ENCODE measurements at places on chromosomes 16 and 17.

- DNase-seq, result no peak
Measured at GRCh38 chr17:2390199-2390836, 10.5 kb downstream of the MNT start.

DNA sequence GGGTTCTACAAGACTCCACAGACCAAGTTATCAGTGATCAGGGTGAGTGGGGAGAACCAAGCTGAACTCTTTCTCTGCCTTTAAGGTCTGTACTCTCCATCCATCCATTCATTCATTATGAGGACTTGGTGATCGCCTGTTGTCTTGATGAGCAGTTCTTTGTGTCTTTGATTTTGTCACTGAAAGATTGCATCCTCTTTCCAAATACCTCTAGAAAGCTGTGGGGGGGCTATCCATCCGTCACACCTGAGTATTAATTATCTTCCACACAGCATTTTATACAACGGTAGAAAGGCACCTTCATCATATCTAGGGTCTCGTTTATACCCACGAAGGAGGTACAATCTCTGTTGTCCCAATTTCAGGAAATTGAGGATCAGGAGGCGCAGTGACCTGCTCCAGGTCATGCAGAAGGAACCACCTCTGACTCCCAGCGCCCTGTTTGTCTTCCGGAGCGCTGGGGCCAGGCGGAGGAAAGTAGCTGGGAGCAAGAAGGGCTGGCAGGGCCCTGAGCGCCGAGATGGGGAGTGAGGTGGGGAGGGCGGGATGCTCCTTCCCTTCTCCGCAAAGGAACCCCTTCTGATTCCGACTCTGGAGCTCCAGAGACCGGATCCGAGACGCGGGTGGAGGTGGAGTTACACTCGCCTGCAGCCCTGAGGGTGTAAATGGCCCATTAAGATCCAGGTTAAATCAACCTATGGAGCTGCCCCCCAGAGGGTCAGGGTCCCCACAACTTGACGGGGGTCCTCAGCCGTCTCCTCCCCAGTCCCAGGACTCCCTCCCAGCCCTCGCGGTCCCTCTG lies 605 bp upstream of the ABAT start:
- DNase-seq, result no peak

GRCh38 chr17:61279476-61280145 lies 120.0 kb upstream of the TBX2 start:
- no peak for DNase-seq

- no peak for DNase-seq
Measured at GRCh38 chr16:65932350-65933072, 434.0 kb upstream of the CDH5 start.

GRCh38 chr17:48439110-48439850 lies 9.3 kb upstream of the SKAP1 start:
- DNase-seq, result peak; percentile 32

DNA sequence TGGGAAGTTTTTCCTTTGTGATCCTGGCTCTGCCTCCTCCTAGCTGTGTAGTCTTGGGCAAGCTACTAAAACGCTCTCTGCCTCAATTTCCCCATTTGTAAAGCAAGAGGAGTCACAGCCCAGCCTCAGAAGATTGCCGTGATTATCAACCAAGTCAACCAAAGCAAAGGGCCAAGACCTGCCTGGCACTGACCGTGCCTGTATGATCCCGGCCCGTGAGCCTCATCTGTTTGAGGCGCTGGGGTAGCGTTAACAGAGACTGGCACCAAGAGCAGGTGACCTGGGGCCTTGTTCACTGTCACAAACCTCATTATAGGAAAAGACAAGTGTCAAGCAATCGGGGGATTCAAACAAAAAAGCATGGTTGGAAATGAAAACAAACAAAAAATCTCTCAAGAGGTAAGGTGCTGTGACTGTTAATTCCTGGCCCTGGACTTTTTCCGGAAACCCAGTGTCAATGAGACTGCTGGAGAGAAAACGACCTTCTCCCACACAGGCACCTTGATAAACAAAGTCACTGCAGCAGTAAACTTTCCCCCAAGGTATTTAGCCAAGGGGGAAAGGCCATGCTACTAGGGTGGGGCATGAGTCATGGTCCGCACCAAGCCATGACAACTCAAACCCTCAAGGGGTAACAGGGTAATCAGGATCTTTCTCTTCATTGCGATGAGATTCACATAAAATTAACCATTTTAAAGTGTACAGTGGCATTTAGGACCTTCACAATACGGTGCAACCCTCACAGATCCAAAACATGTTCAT lies 5.4 kb downstream of the MEAK7 start:
- no peak for DNase-seq

DNA sequence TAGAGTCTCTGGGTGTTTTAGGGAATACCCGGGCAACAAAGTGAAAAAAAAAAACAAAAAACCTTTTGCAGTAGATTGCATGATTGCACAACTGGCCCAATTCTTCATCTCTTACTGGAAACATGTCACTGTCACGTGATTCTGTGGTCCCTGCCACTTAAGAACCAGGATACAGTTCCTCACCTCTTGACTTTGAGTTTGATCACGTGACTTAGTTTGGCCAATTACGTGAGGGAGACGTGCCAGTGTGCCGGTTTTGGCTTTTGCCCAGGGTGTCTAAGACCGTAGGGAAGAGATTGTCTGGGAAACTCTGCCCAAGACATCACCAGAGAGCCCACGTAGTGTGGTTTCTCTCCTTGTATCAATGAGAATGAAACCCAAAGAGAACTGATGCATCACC lies 88.7 kb downstream of the GRIN2A start:
- no peak for DNase-seq

GRCh38 chr16:58024486-58025350 lies 836 bp upstream of the MMP15 start:
- no peak for DNase-seq

DNA sequence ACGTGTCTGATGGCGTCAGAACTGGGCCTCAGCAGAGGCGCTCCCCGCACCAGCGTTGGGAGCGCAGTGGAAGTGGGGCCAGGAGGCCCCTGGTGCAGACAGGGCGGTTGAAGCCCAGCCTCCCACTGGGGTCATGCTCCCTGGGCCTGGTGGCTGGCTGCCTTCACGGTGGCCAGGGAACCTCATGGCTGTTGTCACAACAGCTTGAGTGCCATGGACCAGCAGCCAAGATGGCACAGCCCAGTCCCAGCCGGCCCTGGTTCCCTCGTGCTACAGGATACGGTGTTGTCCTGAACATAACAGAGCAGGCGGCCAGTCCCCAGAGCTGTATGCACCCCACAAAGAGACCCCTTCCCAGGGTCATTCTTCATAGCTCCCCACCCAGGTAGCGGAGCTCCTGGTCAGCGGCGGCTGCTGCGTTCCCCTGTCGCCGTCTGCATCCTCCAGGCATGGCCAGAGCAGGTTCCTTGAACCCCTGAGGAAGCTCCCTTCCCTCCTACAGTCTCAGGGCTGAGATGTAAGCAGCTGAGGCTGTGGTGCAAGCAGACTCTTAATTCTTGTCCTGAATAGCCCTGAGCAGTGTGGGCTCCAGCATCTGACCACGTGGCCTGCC lies 29.7 kb downstream of the NME3 start:
- DNase-seq, result no peak

GRCh38 chr16:50229149-50229726 lies 37.1 kb upstream of the ADCY7 start:
- no peak for DNase-seq

- DNase-seq, result no peak
Measured at GRCh38 chr17:78474614-78475146, 96.2 kb downstream of the PGS1 start.
